Cardiac atrium fibroblast (primary cell): ENCODE measurements at places on chromosomes 4 and X. TPM values are rescaled to one million over a fixed set of nuclear protein-coding genes. Genes with fewer than 3 reads are reported as not detected.

TMEM175 gene
- 16.7 and 20.9 TPM in 2 replicates for total RNA-seq

KLB gene
- total RNA-seq, result not detected in 2 replicates

METTL14 gene
- 10.4 and 37.4 TPM in 2 replicates for total RNA-seq

TCEAL6 gene
- not detected in 2 replicates for total RNA-seq

EIF2S3 gene
- total RNA-seq, result 171 and 186 TPM in 2 replicates

CFAP47 gene
- not detected in 2 replicates for total RNA-seq

STATH gene
- total RNA-seq, result not detected in 2 replicates

ANKRD17 gene
- 36.5 and 38.1 TPM in 2 replicates for total RNA-seq

SPANXN3 gene
- total RNA-seq, result not detected in 2 replicates

PDZD4 gene
- 1.1 and 5.5 TPM in 2 replicates for total RNA-seq

AMBN gene
- not detected in 2 replicates for total RNA-seq

HTATSF1 gene
- total RNA-seq, result 16.8 and 18.4 TPM in 2 replicates

DOK7 gene
- not detected in 2 replicates for total RNA-seq

TXK gene
- not detected in 2 replicates for total RNA-seq

MTNR1A gene
- not detected in 2 replicates for total RNA-seq

HMGN5 gene
- 0.16 TPM in 1 of 2 replicates, not detected in the other for total RNA-seq

FAM47A gene
- total RNA-seq, result not detected in 2 replicates

TRIM75 gene
- not detected in 2 replicates for total RNA-seq

GJB1 gene
- not detected in 2 replicates for total RNA-seq

CT45A10 gene
- total RNA-seq, result not detected in 2 replicates

NR3C2 gene
- under 0.01 and 2.1 TPM in 2 replicates for total RNA-seq

NUDT10 gene
- 0.18 and 0.32 TPM in 2 replicates for total RNA-seq

TMEM35A gene
- 0.32 and 1.4 TPM in 2 replicates for total RNA-seq

PAGE2 gene
- total RNA-seq, result not detected in 2 replicates
